ENCODE measurements at places on chromosomes 7 and 10.

DNA sequence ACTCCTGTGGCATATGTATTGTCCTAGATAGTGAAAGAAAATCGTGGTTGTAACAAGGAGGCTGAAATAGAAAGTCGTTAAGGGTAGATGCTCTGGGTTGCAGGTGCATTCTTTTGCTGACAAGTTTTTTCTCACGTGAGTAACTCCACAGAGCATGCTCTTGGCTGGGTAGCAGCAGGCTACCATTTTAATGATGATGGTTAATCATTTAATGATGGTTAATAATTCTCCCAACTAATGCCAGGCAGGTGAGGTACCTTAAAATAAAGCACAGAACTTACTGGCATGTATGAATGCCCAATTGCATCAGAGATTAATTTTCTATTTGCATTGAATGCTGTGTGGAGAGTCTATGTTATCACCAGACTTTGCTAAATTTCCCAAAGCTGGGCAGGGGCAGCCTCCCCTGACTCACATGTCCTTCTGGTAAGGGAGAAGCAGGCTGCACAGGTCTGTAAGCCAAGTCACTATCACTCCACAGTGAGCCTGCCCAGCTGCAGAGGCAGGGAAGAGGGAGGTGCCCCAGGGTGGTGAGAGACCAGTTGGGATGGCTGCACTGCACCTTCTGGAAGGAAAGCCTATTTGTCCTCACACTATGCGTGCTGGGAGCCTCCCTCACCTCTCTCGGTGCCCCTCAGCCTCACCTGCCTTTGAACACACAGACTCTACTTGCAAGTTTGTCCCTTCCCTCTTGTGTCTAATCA lies 287.0 kb upstream of the IGFBP3 start:
- no peak for DNase-seq

GRCh38 chr7:5526100-5526905 lies 102.7 kb upstream of the TNRC18 start:
- no peak for DNase-seq

GRCh38 chr10:44936314-44936975 lies 23.2 kb upstream of the RASSF4 start:
- DNase-seq = no peak

- no peak for DNase-seq
Observed at GRCh38 chr10:77091597-77092165, 545.9 kb downstream of the KCNMA1 start.

DNA sequence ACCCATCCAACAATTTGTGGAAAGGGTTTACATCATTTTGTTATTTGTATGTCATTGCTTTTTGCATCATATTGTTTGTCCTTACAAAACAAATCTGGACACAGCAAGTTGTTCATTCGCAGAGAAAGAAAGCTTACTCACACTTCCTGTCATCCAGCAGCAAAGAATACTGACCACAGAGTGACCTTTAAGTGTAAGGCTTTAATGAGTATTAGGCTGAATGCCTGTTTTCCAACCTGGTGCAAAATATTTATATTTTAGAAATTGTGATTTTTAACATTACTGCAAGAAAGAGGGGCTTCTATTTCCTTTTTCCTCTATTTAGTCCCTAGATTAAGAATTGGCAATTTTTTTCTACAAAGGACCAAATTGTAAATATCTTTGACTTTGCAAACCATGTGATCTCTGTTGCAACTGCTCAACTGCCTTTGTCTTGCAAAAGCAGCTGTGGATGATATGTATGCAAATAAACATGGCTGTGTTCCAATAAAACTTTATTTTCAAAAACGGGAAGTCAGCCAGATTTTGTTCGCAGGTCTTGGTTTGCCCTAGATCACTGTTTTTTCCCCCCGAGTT lies 27.8 kb upstream of the ITGB1 start:
- no peak for DNase-seq

- DNase-seq = no peak
Observed at GRCh38 chr7:107891636-107892366, 818 bp downstream of the DLD start.

DNA sequence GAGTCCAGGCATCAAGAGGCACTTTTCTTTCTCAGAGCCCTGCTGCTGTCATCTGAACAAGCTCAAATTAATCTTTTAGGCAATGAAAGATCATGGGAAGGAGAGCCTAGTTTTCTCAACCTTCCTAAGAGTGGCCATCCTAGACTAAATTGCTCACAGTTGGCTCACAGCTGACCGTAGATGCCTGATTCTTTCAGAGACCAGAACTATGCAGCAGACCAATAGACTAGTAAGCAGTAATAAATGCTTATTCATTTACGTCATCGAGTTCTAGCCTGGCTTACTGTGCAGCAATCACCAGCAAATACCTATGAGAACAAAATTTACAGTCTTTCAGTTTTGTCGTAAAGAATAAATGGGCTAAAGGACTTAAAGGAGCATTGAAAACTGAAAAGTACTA lies 602.9 kb upstream of the GHITM start:
- DNase-seq = no peak

DNA sequence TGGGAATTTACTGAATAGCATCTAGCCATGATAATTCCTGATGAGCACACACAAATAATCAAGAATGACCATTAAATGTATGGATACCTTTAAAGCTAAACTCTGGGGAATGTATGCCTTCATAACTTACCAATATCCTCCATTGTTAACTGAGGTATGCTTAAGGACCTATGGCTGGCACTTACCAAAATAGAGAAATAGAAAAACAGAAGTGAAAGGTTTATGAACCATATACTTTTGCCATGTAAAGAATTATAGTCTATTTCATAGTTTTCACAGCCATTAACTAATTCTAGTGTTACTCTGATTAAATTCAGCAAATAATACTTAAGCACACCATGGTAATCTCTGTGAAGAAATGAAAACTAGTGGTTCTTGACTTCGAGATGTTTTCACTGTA lies 1360.6 kb upstream of the LRRTM3 start:
- no peak for DNase-seq

- DNase-seq = no peak
Observed at GRCh38 chr10:117441812-117442443, 66.7 kb upstream of the PDZD8 start.

- no peak for DNase-seq
Observed at GRCh38 chr10:15320522-15321203, 50.4 kb downstream of the FAM171A1 start.

DNA sequence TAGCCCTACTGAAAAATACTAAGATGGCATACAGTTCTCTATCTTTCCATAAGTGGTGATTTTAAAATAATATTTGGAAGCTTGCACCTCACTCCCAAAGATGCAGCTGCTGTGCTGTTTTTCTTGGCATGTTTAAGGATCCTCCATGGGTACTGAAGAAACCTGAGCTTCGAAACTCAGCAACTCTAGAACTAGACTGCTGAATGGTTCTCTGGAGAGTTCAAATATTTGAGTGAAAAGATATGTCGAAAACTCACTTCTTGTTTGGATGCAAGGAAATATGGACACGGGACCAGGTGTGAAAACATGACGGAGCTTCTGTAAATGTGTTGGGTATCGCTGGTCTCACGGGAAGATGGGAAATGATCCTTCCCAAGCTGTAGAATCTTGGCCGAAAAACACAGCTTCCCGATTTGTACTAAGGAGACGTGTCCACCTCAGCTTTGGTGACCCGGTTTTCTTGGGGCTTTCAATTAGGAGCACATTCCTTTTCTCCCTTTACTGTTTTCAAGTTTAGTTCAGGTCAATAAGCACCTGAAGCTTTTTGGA lies 543.8 kb upstream of the NRP1 start:
- DNase-seq = no peak

DNA sequence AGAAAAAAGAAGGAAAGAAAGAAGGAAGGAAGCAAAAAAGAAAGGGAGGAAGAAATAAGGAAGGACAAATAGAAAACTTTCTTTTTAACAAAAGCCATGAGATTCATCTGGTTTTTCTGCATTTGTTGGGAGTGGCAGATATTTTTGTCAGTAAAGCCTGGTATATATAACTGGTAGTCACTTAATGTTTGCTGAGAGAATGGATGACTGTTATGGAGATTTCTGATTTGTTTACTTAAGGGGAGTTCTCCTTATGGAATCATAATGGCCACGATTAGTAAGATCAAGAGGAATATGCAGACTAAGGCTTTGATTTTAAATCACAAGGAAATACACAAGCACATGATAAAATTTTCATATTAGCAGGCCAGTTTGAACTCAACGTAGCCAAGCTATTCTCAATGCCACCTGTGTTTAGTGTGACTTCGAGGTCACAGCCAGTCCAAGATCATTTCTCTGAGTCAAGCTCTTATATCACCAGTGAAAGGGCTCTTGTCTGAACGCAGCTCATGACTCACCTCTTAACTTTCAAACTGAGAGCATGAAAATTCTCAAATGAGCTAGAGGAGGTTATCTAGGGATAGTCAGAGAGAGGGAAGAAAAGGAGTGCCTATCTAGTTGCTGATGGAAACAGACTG lies 445.1 kb upstream of the ZMIZ1 start:
- DNase-seq = peak; percentile 76

GRCh38 chr7:32535162-32535702 lies 39.9 kb downstream of the AVL9 start:
- no peak for DNase-seq

GRCh38 chr7:3757059-3757458 lies 456.0 kb downstream of the SDK1 start:
- no peak for DNase-seq

DNA sequence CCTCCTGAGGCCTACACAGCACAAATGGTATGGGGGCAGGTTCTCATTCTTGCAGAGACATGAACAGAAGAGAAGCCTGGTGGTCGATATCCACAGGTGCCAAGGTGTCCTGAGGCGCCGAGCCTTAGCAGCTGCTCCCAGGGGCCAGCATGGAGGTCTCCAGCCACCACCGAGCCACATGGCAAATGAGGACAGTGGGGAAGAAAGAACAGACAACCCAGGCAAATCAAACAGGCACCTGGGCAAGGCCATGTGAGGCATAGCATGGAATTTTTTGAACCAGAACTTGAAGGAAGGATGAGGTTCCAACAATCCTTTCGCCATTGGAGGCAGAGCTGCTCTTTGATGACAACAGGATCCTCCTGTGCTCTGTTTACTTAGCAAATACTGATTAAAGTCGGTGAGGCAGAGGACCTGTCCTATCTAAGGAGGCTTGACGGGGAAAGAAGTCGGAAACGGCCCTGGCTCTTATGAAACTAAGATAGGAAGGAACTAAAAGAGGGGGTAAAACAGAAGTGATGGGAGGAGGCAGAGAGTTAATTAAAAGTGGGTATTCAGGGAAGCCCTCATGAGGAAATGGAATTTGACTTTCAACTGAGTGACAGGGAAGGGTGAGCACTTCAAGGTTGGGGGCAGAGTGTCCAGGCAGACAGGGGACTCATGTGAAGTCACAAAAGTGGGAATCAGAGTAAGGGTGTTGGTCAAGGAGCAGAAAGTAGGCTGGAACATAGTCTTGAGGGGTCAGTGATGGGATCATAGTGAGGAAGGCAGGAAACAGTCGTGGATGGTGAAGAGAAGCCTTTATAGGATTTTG lies 8.6 kb upstream of the CALML3 start:
- no peak for DNase-seq

DNA sequence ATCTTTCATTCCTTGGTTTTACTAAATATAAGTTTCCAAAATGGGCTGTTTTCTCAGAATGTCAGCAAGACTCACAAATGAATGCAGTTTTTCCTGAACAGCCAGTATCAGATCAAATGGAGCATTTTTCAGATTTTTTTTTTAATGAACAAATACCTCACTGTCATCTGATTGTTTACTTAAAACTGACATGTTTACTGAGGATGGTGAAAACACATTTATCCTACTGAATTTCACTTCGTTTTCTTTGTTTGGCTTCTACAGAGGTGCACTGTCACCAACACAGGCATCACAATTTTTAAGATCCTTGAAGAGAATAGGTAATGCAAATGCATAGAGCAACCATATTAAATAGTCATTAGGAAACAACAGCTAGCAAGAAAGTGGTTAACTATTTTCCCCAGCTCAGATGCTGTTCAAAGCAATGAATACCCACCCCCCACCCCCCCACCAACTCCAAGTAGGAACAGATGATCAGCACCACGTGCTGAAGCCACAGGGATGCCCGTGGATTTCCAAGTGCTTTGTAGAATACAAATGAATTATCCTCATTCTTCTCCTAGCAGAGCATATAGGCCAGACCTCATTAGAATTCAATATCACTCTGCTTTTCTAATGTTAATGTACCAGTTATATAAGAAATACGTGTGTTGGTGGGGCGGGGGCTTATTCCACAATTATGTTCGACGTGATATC lies 205.9 kb downstream of the SKAP2 start:
- no peak for DNase-seq

DNA sequence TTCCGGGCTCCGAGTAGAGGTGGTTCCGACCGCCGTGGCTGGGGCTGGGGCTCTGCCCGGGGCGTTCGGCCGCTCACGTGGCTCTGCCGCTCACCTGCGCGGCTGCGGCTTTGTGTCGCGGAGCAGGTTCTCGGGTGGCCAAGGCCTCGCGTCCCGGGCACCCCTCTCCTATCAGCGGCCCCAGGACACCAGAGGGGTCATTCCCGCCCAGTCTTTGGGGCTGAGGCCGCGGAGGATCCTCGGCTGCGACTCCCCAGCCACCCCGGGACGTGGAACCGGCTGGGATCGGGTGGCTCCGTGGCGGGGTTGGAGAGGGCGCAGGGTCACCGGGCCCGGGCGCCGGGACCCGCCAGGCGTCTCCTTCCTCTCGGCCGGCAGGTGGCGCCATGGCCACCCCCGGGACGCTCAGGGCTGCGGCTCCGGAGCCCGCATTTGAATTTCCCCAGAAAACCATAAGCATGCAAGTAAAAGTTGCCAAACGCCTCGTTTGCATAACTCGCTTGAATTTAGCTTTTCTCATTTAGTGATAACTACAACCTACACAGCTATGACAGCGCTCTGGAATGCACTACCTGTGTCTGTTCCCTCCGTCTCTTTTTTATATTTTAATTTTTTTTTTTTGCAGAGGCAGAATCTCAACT lies 1.2 kb downstream of the COL26A1 start:
- peak; percentile 7 for DNase-seq

DNA sequence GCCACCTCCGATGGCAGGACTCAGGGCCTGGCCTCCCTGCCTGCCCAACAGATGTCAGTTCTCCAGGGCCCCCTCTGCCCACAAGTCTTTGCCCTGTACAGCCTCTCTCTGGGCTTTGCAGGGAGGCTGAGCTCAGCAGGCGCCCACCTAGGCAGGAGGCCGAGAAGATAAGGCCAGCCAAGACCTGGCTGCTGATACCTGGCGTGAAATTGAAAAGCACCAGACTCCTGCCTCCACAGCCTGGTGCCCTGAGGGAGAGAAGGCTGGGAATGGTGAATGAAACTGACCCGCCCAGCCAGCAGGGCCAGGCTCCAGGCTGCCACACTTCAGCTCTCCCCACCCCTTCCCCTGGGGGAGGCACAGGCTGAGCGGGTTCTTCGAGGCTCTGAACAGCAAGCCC lies 145.8 kb downstream of the CDH23 start:
- DNase-seq = no peak
